Inflammatory macrophage (primary cell): ENCODE measurements at places on chromosomes 13 and 19.

- DNase-seq = no peak
These were observed 1.3 kb downstream of the RAD23A start for GRCh38 chr19:12946731-12947496.

DNA sequence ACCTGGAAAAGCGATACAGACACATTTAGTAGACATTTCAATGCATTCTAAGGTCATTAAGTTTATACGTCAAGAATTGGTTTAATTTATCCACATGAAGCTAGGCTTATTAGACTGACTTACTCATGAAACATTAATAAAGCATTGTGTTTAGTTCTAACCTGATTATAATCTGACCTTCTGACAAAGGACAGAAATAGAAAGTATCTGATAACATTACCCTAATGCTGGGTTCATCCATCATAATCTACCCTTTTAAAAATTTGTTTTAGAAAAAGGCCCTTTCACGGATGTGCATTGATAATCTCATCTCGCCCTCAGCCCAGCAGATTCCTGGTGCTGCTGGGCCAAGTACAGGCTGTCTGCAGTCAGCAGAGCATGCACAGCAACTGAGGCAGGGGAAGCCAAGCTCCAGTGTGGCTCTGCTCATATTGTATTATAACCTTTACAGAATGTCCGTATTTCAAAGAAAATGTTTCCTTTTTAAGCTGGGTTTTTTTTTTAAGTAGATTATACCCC, 142.1 kb upstream of the MAB21L1 start:
- DNase-seq = no peak

- no peak for DNase-seq
These were observed 16.3 kb downstream of the LEUTX start for GRCh38 chr19:39795001-39795400.

DNA sequence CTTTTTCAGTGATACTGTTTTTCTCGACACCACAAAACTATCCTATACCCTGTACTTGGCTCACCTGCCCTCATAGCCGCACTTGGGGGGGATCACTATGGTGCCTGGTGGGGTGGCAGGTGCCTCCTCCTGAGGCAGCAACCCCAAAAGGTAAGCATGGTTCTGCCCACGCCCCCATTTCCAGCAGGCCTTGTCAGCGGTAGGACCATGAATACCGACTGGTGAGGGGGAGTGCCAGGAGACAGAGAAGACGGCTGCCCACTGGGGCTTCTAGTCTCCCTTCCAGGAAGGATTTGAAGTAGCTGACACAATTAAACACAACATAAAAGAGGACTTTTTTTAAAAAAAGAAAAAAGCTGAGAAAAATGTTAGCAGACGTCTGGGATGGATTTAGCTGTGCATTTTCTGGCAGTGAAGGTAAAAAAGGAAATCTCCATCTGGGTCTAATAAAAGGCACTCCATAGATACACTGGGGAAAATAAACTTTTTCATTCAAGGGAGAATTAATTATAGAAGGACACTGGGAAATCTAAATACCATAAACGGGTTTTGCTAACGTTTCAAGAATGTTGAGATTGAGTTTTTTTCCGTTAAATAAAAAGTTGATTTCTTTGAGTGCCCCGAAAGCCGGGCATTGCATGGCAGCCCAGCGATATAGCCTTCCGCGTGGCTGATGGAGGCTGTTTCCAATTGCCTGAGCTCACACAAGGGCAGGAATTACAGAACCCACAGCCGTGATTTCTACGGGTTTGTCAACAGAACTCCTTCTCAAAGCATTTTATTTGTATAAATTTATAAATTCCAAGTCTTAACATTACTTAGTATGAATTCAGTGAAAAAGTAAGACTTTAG, 45.1 kb downstream of the ATP11A start:
- no peak for DNase-seq

GRCh38 chr19:47179653-47180310, 49.1 kb downstream of the SAE1 start:
- no peak for DNase-seq
